Fibroblast of skin of right biceps (primary cell): ENCODE measurements at places on chromosomes 5 and 9.

GRCh38 chr9:137457406-137458193 is 1.5 kb downstream of the NSMF start:
- DNase-seq: no peak

- DNase-seq: peak; percentile 73
Observed at GRCh38 chr9:21995006-21995665, 545 bp downstream of the CDKN2B-AS1 start.

DNA sequence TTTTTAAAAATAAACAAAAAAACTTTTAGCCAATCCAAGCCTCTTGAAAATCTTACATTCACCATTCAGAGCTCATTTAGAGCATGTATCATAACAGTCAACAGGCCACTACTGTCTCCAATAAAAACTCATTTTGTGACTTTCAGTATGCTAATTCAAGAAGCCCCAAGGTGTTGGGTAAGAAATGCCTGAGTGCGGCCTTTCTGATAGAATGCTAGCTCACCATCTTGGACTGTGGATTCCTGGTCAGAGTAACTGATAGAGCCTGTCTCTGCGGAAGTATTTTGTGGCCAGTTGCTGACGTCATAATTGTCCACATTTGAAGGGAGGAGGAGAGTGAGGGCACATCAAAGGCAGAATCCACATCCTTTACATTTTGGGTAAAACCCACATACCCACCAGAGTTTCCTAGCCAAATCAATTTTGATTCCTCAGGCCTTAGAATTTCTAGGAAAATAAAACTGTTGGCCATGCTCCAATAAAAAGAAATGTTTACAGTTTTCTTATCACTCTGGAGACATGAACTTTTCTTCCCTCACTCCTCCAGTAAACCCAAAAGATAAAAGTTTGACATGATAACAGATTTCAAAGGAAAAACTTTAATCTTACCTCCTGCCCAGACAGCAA is 41.1 kb upstream of the ERCC6L2 start:
- peak; percentile 38 for DNase-seq

DNA sequence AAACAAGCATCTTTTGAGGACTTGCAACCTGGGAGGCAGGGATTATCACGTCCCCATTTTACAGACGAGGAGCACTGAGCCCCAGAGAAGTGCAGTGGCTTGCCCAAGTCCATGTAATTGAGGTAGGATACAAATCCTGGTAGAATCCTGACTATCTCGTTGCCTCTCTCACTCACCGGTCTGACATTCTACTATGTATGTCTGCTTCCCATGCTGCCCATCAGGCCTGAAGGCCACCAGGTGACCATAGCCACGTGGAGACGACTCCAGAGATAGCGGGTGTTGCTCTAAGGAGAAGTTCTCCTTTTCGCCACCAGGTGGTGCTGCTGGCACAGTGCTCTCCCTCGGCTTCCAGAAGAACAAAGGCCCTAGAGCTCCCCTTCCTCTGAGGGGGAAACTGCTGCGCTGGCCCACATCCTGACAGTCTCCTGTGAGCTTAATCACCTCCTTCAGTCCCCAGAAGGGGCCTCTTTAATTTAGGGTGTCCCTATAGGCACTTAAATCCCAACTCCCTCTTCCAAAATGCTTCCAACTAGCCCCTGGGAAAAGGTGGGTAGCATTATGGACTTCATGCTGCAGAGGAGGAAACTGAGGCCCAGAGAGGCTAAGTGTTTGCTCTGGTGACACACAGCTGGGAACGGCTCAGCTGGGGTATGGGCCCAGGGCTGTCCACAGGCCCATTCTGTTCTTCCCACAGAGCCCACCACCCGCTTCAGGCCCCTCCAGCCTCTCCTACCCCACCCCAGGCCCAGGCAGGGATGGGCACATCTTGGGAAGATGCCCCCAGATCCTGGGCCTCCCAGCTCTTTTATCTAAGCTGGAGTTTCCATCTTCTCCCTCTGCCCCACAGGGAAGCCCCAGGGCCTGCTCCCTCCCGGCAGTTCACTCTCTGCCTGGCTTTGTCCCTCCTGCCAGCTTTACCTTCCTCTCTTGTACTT is 6.4 kb downstream of the SLC34A1 start:
- peak; percentile 79 for DNase-seq

DNA sequence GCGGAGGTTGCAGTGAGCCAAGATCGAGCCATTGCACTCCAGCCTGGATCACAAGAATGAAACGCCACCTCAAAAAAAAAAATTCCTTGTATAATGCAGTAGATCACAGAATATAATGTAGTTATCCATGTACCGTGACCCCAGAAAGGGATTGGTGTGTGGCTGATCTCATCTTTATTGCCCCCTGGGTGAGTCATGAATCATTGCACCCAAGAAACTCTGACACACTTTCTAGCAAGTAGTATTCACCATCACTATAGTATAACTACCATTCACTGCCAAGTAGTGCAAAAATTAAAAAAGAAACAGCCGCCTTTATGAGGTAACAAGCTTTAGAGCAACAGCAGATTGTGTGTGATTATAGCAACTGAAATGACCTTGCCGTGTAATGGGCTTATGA is 23.7 kb upstream of the ANKH start:
- no peak for DNase-seq

DNA sequence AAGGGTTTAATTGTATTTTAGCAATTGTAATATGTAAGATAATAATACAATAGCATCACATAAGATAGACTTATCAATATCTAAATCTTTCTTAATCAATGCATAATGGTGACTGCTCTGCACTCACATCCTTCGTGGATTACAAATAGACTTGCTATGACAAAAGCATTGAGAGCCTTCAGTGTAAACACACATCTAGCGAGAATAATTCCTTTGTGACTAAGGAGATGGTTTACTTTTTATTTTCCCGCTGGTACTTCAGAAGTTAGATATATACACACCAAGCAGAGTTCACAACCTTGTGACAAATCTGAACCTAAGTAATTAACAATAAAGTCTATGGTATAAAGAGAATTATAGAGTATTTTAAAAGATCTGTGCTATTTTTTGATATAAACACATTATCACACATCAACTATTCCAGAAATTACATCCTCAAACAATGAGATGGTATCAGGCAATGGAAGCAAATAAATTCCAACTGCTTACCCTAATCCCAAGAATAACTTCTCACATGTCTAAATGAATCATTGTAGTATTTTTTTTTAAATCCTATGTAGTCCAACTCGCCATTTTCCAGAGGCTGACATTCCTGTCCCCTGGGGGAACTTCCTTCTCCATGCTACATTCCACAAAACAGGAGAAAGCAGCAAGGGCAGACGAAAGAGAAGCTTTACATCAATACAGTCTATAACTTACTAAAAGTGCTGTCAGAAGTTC is 51.2 kb downstream of the MAPKAP1 start:
- peak; percentile 83 for DNase-seq

DNA sequence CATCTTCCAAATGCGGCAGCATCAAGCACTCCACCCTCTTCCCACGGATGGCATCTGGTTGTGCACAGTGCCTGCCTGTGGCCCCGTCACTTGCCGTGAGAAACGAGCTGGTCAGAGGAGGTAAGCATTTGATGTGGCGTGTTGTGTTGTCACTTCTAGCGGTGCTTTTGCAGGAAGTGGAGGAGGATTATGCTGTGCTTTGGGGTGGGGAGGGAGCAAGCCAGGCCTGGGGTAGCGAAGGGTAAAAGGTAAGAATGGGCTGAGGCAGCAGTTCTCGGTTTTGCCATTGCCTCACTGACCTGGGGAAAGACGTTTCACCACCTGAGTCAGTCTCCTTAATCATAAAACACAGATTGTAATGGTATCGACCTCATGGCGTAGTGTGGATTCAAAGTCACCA is 2.3 kb upstream of the POMT1 start:
- DNase-seq: no peak

GRCh38 chr5:124583469-124584350 is 162.7 kb downstream of the ZNF608 start:
- DNase-seq: peak; percentile 91

GRCh38 chr9:70110194-70111041 is 66.8 kb downstream of the MAMDC2 start:
- DNase-seq: peak; percentile 21

- no peak for DNase-seq
Observed at GRCh38 chr5:55535199-55535905, 588 bp upstream of the PLPP1 start.

DNA sequence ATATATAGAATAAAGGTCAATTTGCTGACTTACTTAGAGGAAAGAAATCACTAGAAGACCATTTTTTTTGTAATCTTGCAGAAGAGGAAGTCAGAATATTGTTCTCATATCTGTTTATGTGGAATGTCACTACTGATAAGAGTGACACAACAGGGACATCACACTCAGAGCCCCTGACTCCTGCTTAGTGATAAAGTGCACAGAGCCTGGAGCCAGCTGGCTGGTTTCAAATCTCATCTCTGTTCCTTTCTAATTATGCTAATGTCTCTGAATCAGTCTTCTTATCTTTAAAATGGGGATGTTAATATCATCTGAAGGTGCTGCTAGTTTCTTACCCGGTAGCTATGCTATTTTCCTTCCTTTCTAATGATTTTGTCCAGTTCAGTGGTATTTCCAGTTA is 58.6 kb upstream of the LIFR start:
- DNase-seq: no peak

DNA sequence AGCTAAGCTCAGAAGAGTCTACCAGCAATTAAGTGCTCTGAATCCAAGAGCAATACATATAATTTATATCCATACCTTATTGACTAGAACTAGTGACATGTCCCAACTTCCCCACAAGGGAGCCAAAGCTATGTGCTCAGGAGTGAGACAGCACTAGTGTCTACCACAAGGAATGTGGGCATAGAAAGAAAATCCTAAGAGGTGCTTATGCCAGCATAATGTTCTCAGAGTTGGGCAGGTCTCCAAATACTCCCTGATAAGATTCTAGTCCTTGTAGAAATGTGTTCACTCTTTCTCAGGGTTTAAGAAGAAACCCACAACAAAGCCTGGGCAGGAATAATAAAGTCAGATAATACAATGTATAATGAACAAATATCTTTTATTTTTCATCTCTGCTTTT is 275.1 kb downstream of the BRINP1 start:
- no peak for DNase-seq

DNA sequence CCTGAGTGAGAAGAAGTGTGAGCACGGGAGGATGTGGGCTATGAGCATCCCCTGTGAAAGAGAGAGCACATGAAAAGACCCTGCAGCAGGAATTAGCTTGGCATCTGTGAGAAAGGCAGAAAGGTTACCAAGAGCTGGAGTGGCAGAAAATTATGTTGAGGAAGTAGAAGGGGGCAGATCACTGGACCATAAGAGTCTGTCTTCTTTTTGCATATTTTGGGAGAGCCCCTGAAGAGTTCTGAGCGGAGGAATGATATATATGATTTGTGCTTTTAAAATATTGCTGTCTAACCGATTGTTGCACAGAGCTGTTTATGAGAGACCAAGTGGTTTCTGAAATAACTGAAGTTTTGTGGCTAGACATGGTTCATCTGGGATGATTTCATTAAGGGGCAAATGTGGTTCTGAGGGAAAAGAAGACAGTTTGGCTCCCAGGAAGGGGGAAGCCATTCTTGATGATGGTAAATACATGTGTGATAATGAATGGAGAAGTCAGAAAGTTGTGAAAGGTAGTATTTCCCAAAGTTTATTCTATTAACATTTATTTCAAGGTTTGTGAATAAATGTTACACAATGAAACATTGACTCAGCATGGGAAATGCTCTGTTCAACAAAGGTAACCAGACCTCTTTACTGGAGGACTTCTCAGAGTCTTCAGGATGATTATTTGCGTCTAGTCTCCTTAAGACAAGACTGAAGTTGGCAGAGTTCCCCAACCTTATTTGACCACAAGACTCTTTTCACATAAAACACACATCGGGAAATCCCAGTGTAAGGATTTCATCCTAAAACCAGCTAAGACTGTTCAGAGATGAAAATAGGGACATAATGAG is 31.5 kb upstream of the ADRB2 start:
- peak; percentile 76 for DNase-seq

- peak; percentile 28 for DNase-seq
Observed at GRCh38 chr5:149172709-149173505, 31.6 kb downstream of the ABLIM3 start.

DNA sequence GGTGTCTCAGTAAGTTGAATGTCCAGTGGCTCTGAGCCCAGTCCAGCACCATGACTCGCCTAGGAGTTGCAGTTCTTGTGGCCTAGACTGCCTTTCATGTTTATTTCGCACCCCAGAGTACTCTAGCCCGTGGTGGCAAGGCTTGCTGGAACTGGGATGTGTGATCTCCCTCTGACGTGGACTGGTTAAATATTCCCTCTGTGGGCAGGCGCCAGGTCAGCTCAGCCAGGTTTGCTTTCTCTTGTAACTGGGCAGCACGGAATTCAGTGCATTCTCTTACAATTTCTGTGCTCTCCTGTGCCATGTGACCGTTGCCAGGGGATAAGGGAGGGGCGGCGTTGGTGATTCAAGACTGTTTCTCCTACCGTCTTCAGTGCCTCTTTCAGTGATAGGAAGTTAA is 270.8 kb downstream of the KDM4C start:
- no peak for DNase-seq

GRCh38 chr9:69829484-69829883 is 8.9 kb downstream of the CFAP95 start:
- no peak for DNase-seq

DNA sequence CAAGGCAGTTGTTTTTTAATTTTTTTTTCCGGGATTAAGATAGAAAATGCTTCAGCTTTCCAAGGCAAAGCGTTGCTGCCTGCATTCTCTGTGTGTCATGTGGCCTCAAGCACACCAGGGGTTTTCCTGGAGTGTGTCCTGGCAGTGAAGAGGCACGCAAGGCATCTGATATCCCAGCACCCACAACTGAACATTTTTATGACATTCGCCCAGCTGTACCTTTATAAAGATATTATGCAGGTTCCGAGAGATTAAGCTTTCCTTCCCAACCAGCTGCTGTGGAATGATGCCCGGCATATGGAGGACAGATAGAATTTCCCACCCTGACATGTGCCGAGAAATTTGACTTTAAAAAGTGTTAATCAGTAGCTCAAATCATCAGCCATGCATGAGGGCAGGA is 205.6 kb downstream of the GADD45G start:
- DNase-seq: peak; percentile 66

DNA sequence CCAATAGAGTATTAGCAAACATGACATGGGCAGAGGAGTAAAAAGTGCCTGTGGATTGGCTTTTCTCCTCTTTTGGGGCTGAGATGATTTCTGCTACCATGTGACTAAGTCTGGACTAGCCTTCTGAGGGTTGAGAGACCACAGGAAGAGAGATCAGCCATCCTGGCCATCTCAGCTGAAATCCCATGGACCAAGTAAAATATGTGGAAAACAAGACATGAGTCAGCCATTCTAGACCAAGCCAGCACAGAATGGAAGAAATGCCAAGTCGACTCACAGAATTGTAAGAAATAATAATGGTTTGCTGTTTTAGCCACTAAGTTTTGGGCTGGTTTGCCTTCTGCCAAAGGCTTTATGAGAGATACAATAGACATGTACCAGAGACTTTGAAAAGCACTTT is 377.8 kb downstream of the CHSY3 start:
- peak; percentile 90 for DNase-seq

DNA sequence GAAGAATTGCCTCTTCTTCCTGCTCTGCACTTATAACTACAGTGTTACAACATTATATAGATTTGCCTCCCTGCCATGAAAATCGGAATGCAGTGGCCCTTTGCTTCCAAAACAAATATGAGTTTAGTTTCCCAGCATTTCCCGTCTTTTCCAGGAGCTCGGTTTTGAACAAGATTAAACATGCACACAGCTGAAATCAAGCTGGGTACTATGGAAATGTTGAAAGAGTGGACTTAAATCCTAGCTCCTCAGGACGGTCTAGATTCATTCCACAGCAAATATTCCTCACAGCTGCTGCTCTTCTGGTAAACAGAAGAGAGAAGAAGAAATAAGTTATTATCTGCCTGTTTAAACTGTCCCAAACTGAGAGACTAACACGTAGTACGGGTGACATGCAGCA is 161.4 kb downstream of the PIK3R1 start:
- no peak for DNase-seq

GRCh38 chr5:143979044-143979690 is 167.2 kb downstream of the HMHB1 start:
- DNase-seq: peak; percentile 11
